ENCODE measurements at places on chromosomes 1 and 21. TPM values are rescaled to one million over a fixed set of nuclear protein-coding genes. Genes with fewer than 3 reads are reported as not detected.
A peak's percentile ranks its signal among the peaks of the same experiment; 100 is the strongest.

Gene IVL
- polyA plus RNA-seq: not detected

Gene NEXN
- polyA plus RNA-seq: 0.09 TPM

Gene C1orf87
- not detected for polyA plus RNA-seq

- DNase-seq: no peak
- no peak overlapping the region for H3K4me3 ChIP-seq
- no peak overlapping the region for H3K27ac ChIP-seq
These were observed 2.8 kb downstream of the BATF3 start for GRCh38 chr1:212696721-212697331.

GRCh38 chr1:19381261-19381660 is 69.1 kb downstream of the SLC66A1 start:
- no peaks in the 10 kb centered on the region for H3K4me1 ChIP-seq
- no peak for DNase-seq
- H3K27ac ChIP-seq: no peak overlapping the region

GRCh38 chr1:50812346-50812745 is 147.7 kb downstream of the FAF1 start:
- H3K27ac ChIP-seq: no peak overlapping the region
- DNase-seq: no peak
- H3K4me3 ChIP-seq: no peak overlapping the region

GRCh38 chr1:55234016-55234415 is 18.9 kb upstream of the USP24 start:
- peaks cover 4% of the 10 kb centered on the region for H3K4me1 ChIP-seq
- no peaks in the 10 kb centered on the region for H3K27me3 ChIP-seq
- H3K27ac ChIP-seq: no peak overlapping the region
- no peak overlapping the region for H3K4me3 ChIP-seq
- peak; percentile 11 for DNase-seq

DNA sequence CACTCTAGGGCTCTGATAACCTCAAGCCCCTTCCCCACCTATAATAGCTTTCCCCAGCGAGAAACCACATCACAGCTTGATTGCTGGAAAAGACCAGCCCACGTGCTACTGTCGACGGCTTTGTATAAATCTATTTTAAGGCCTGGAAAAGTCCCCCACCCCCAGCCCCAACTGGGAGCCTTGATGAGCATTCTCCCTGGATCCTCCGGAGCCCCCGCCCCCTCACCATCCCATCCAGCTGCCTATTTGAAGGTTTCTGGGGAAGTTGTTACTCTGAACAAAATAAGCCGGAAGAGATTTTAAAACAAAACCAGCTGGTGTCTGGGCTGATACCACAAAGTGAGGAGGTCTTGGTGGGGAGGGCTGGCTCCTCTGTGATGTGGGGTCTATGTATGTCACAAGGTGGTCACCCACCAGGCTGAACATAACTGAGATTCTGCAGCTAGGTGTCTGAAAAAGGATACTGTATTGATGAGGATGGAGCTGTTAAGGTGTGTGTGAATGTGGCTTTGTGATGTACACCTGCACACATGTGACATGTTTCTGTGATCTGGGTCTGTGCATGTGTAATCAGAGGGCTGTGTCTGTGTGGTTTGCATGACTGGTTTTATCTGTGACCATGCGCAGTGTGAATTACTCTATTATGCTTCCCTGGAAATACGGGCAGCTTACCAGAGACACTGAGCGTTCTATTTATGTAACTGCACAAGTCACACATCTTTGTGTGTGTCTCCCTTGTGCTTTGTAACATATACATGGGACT is 25.0 kb downstream of the RIMS3 start:
- no peaks in the 10 kb centered on the region for H3K36me3 ChIP-seq
- H3K27ac ChIP-seq: no peak overlapping the region
- no peak for DNase-seq

- H3K27ac ChIP-seq: no peak overlapping the region
- H3K27me3 ChIP-seq: no peaks in the 10 kb centered on the region
- H3K4me3 ChIP-seq: no peak overlapping the region
These were observed 35.6 kb upstream of the POU2F1 start for GRCh38 chr1:167185062-167185461.

Measured in CD14-positive monocyte (primary cell).